ENCODE measurements at places on chromosomes 2 and 18.

DNA sequence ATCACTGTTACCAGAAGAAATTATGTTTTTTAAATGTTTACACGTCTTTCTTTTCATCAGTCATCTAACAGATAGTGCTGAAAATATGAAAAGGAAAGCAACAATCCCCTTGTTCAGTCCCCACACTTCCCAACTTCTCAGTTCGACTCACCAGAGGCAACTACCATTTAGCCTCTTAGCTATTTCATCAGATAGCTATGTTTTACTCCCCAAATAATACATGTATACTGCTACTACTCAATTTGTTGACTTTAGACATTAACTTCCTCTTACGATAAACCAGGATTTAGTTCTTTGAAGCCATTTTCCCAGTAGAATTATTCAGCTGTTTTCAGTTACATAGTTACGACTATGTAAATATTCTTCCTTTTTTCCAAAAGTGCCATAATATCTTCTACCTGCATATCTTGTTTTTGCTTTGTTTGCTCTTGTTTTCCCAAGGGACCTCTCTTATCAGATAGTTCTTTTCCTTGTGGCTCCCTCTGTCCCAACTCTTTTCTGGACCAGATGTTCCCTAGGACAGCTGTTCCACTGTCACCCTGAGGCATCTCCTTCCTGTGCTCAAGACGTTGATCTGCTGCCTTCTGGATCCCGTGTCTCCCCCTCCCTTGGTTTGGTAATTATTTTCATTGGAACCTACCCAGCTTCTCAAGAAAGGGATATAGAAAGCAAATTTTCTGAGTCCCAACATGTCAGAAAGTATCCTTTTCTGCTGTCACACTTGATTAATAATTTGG lies 289.3 kb upstream of the TANK start:
- DNase-seq, result no peak

- DNase-seq, result no peak
These were observed 155.6 kb downstream of the TTC32 start for GRCh38 chr2:19746137-19746600.

DNA sequence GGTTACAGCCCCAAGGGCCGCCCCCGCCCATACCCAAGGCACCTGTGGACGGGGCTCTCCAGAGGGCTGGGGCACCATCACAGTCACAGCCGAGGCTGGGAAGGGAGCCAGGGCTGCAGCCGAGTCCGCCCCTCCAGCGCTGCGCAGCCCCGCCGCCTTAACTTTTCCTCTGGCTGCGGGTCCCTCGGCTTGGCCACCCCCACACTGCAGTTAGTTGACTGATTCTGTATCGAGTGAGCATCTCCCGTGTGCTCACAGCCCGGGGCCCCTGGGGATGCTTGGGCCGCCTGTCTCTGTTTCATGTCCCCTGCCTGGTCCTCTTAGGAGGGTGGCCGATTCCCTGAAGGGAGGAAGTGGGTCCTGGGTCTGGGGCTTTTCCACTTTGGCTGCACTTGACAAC lies 33.7 kb downstream of the EMILIN2 start:
- no peak for DNase-seq

DNA sequence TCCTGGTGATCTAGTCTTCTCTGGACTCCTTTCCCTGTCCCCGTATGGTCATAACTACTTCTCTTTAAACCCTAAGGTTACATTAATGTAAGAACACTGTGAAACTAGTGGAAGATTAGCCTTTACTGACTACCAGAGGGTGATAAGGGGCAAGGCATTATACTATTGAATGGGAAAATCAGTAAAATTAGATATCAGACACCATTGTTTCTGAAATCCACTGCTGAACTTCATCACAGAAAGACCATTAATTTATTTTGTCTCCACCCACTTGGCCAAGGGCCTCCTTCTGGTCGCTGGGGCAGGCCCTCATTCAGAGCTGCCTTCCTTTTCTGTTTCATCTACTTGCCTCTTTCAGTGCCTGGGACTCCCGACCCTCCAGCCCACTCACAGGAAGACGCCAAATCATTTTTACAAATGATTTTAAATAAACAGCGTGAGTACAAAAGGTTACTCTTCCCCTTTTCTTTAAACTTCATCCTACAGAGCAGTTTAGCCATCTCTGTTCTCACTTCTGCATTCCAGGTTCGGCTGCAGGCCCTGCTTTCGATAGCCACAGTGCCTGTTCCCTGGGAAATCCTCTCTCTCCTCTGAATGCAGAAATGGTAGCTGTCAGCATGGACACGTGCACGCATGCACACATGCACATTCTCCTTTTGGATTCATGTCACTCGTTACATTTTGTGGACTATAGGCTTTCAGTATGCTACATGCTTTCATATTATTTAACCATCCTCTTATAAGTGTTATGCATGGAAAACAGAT lies 70.3 kb upstream of the DOCK10 start:
- DNase-seq, result no peak

DNA sequence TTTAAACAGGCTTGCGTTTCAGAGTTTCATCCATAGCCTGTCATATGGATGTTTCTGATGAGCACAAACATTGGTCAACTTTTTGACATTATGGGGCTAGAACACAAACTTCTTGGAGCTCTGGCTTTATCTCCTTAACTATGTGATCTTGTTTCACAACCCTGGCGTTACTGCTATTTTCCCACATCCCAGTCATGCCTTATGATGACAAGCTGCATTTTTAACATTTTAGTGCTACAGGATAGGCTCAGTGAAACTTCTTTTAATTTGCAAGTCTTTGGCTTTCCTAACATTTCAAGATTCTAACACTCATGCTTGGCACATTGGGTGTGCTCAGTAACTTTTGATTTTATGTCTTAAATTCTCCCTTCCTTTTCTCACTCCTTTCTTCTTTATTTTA lies 21.0 kb upstream of the PDE1A start:
- DNase-seq, result no peak

DNA sequence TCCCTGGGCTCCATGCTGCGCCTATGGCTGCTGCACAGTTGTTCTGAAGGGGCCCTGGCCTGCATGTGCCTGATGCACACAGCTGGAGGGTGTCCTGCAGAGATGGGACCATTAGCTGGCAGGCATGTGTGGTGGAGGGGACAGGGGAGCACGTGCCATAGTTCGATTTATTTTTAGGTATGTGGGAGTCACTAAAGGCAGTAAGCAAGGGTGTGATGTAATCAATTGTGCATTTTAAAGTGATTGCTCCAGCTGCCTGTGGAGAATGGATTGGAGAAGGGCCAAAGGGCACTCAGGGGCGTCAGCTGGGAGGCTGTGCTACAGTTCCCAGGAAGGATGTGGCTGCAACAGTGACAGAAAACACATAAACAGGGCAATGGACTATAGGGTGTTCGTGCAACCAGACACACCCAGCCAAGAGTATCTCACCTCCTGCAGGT lies 205.1 kb downstream of the ARL4C start:
- no peak for DNase-seq

GRCh38 chr2:132253496-132254305 lies 91.9 kb upstream of the ANKRD30BL start:
- DNase-seq, result no peak

DNA sequence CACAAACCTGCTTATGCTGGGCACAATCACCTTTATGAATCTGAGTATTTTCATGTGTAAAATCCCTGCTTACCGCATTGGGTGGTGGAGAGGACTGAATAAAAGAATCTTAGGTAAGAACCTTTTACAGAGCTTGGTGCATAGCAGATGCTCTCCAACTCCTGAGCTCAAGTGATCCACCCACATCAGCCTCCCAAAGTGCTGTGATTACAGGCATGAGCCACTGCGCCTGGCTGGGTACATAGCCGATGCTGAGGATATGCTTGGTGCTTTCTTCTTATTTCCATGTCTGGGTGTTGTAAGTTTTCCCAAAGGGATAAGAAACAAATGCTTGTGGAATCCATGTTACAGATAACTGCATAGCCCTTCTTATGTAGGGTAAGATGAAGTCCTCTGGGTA lies 244.3 kb upstream of the PXDN start:
- no peak for DNase-seq

GRCh38 chr18:26909599-26910290 lies 44.2 kb upstream of the AQP4 start:
- DNase-seq, result no peak

- DNase-seq, result no peak
These were observed 4.1 kb upstream of the FLACC1 start for GRCh38 chr2:201361078-201361733.

- DNase-seq, result no peak
These were observed 20.2 kb upstream of the MRO start for GRCh38 chr18:50839996-50840395.

DNA sequence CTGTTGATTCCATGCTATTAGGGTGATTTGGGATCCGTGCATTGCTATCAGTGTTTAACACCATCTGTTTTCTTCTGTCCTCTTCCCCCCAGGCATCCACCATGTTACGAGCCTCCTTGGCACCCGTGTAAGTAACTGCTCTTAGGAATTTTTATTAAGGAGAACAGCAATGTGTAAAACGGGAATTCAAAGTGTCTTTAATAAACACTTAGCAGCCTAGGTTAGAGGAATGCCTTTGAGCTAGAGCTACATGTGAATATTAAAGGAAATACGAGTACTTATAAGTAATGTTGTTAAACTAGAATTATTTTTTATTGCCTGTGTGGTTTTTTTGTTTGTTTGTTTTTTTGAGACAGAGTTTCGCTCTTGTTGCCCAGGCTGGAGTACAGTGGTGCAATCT lies 58.1 kb downstream of the ARMC9 start:
- no peak for DNase-seq

DNA sequence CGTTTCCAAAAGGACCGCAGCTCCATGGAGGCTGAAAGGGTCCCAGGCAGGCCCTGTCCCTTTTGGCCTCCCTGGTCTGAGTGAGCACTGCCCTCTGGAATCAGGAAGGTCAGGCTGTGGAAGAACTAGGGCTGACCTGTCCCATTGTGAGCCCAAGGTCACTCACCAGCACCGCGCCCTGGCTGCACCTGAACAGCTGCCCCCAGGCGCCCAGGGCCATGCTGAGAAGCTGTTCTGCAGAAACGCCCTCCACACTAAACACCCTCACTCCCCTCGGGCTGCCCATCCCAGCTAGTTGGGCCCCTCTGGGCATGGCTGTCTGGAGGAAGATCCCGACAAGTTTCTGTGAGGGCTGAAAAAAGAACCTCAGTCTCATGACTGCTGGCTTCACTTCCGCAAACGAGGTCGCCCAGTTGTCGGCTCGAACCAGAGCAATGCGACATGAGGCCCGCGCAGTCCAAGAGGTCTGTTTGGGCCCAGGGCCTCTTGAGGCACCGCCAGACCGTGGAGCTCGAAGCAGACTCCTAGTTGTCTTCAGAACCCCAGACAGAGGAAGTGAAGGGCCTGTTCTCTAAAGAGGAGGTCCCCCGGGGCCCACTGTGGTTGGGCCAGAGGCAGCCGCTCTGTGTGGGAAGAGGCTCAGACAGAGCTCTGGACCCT lies 64.4 kb downstream of the INPP5D start:
- DNase-seq, result no peak

GRCh38 chr2:143684551-143685320 lies 555.5 kb downstream of the ARHGAP15 start:
- no peak for DNase-seq

DNA sequence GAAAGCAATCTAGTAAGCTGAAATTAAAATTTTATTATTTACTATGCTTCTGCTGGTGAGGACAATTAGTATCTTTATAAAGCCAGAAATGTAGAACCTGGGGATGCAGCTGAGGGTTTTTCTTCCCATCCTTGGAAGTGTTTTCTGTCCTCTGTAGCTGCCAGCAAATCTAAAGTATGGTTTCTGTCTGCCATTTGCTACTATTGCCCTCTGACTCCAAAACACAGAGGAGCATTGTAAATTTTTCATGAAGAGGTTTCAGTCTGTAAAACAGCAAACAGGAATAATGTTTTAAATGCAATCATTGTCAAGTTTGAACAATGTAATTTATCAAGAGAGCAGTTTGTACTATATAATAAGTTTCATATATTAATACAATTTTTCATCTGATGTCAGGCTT lies 258.8 kb downstream of the ZNF407 start:
- no peak for DNase-seq

DNA sequence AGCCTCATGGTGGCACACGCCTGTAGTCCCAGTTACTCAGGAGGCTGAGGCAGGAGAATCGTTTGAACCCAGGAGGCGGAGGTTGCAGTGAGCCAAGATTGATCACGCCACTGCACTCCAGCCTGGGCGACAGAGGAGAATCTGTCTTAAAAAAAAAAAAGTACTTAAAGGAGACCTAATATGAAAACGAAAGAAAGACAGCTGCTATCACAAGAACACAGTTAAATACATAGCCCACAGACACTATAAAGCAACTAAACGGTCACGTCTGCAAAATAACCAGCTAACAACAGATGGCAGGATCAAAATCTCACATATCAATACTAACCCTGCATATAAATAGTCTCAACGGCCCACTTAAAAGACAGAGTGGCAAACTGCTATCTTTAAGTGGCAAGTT lies 43.9 kb upstream of the TACR1 start:
- no peak for DNase-seq

DNA sequence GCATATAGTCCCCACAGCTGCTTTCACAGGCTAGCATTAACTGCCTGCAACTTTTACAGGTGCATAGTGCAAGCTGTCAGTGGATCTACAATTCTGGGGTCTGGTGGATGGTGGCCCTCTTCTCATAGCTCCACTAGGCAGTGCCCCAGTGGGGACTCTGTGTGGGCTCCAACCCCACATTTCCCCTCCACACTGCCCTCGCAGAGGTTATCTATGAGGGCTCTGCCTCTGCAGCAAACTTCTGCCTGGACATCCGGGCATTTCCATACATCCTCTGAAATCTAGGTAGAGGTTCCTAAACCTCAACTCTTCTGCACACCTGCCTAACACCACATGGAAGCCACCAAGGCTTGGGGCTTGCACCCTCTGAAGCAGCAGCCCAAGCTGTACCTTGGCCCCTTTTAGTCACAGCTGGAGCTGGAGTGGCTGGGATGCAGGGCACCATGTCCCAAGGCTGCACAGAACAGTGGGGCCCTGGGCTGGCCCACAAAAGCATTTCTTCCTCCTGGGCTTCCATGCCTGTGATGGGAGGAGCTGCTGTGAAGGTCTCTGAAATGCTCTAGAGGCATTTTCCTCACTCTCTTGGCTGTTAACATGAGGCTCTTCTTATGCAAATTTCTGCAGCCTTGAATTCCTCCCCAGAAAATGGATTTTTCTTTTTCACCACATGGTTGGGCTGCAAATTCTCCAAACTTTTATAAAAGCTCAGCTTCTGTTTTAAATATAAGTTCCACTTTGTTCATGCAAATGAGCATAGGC lies 59.3 kb downstream of the KDM3A start:
- no peak for DNase-seq

Measured in left hindlimb (tissue), 1 donor.